ENCODE measurements at places on chromosomes 6 and 20.

GRCh38 chr20:24673678-24674570, 204.5 kb downstream of the SYNDIG1 start:
- peak; percentile 59 for DNase-seq

DNA sequence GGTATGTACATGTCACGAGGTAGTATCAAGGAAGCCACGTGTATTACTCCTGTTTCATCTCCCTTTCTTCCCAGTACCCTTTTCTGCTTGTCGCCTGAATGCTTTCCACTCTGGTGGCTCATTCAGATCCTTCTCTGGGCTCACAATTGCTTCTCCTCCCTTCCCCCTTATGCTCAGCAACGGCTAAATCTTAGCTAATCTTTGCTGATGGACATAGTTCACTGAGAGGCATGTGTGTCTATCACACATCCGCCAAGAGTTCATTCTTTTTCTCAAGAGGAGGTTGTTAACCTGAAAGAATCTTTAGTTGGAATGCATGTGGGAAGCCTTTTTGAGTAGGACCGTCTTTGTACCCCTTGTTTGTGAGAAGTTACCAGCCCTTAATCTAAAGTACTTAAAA, 25.8 kb upstream of the MROH8 start:
- no peak for DNase-seq

GRCh38 chr20:17043323-17043722, 183.5 kb upstream of the PCSK2 start:
- no peak for DNase-seq

- no peak for DNase-seq
Observed at GRCh38 chr6:139927742-139928305, 553.4 kb upstream of the CITED2 start.

DNA sequence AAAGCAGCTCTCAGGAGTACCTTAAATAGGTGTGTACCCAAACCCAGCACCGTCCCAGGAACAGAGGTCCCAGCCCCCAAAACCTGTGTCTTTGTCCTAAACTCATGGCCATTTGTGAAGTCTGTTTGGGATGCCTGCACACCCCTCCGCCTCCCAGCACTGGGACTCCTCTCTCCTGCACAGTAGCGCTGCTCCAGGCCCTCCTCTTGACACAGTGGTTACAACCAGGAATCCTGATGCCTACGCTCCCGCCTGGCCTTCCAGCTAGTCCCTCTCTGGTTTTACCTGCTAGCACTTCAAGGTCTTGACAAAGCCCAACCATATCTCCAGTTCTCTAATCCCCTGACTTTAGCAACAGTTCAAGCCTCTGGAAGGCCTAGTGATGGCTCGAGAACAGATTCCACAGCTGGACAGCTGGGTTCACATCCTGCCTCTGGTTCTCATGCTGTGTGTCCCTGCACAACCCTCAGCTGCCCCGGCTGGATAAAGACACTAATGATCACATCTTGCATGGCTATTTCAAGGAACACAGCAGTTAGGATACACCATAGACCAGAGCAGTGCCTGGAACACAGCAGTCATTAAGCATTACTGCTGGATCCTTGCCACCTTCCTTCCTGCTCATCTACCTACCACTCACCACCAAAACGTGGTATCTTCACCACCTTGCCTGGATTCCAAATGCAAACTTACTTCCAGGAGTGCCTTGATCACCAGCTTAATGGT, 5.6 kb downstream of the PSMA7 start:
- no peak for DNase-seq

DNA sequence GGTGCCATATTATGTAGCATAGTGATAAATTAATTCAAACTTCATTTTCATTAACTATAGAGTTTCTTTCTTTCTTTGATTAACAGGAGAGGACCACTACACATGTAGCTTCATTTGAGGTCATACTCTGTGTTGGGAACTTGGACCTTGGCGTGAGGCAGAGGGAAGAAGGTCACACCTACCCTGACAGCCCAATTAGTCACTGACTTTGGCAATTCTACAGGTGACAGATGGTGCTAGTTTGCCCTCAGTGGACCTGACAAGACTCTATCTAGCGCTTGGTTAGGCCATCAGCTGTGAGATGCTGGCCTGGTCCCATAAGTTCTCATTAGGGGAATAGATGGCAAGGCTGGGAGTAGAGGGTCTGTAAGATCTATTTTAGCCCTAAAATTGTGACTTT, 14.2 kb downstream of the SLX4IP start:
- DNase-seq = peak; percentile 23

GRCh38 chr20:57654998-57655808, 35.0 kb upstream of the ZBP1 start:
- DNase-seq = no peak

Data from epithelial cell of esophagus (primary cell).